Smooth muscle cell of trachea (primary cell): ENCODE measurements at places on chromosomes 5 and 9. TPM values are rescaled to one million over a fixed set of nuclear protein-coding genes. Genes with fewer than 3 reads are reported as not detected.

The CCDC187 gene
- total RNA-seq, result under 0.01 and 0.17 TPM in 2 replicates

The SHOC1 gene
- under 0.01 and 0.17 TPM in 2 replicates for total RNA-seq

The PCDHB15 gene
- total RNA-seq, result under 0.01 and 0.66 TPM in 2 replicates

The SELENOP gene
- 334 and 703 TPM in 2 replicates for total RNA-seq

The GPR150 gene
- total RNA-seq, result 0.29 and 0.66 TPM in 2 replicates

The PCDHA9 gene
- under 0.01 TPM in 2 replicates for total RNA-seq

The CD74 gene
- 0.44 and 7.8 TPM in 2 replicates for total RNA-seq

The C9orf50 gene
- total RNA-seq, result 0.17 and 0.44 TPM in 2 replicates

The PCDHGA7 gene
- 5.4 and 8.4 TPM in 2 replicates for total RNA-seq

The MCTP1 gene
- 4.8 and 15.7 TPM in 2 replicates for total RNA-seq

The PTGES gene
- total RNA-seq, result 9.5 and 84.5 TPM in 2 replicates

The ZDHHC12 gene
- 44.8 and 51.5 TPM in 2 replicates for total RNA-seq

The SPINK13 gene
- not detected in 2 replicates for total RNA-seq

The TMEM252 gene
- total RNA-seq, result not detected in 2 replicates

The PRRC2B gene
- total RNA-seq, result 54.3 and 79.9 TPM in 2 replicates

The TMOD1 gene
- total RNA-seq, result under 0.01 and 0.17 TPM in 2 replicates

The ARSI gene
- total RNA-seq, result 12.1 and 18.9 TPM in 2 replicates

The SLC6A7 gene
- not detected in 2 replicates for total RNA-seq

The CHSY3 gene
- total RNA-seq, result 1.7 and 2.0 TPM in 2 replicates

The SLC25A2 gene
- total RNA-seq, result 0.50 and 1.0 TPM in 2 replicates

The LCN12 gene
- not detected in 2 replicates for total RNA-seq

The CORO2A gene
- 0.15 and 0.33 TPM in 2 replicates for total RNA-seq
